NCI-H1092 (cell line): ENCODE measurements at places on chromosomes 12 and 14.

DNA sequence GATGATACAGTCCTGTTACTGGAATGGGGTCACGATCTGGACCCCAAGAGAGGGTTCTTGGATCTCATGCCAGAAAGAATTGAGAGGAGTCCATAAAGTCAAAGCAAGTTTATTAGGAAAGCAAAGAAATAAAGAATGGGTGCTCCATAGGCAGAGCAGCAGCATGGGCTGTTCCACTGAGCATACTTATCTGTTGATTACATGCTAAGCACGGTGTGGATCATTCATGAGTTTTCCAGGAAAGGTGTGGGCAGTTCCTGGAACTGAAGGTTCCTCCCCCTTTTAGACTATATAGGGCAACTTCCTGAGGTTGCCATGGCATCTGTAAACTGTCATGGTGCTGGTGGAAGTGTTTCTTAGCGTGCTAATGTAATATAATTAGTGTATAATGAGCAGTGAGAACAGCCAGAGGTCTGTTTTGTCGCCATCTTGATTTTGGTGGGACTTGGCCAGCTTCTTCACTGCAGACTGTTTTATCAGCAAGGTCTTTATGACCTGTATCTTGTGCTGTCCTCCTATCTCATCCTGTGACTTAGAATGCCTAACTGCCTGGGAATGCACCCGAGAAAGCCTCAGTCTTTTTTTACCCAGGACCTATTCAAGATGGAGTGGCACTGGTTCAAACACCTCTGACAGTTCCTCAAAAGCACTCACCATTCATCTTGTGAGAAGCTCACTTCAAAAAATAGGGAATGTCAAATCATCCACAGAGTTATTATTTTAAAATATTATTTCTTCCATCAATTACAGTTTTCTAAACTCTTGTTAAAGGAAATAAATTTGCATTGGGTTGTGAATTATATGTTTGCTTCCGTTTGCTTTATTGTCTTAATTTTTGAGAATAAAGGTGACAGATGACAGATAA lies 1358.8 kb upstream of the TMEM132C start:
- DNase-seq: no peak

DNA sequence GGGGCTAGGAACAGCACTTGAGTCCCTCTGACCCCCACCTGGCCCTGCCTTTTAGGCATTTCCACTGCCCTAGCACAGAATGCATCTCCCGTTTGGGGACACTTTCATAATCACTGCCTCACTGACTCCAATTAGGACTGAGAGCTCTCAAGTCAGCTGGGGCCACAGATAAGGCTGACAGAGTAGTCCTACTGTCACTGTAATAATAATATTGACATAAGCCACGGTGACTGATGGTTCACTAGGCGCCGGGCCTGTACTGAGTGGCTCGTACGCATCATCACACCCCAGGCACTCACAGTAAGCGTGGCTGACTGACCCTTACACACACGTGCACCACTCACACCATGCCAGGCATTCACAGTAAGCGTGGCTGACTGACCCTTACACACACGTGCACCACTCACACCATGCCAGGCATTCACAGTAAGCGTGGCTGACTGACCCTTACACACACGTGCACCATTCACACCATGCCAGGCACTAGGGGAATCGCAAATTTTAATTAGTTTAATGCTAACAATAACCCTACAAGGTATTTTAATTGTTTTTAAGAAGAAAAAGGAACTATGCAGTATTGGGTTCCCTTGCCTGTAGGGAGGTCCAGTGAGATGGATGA lies 87.7 kb downstream of the CHGA start:
- no peak for DNase-seq

DNA sequence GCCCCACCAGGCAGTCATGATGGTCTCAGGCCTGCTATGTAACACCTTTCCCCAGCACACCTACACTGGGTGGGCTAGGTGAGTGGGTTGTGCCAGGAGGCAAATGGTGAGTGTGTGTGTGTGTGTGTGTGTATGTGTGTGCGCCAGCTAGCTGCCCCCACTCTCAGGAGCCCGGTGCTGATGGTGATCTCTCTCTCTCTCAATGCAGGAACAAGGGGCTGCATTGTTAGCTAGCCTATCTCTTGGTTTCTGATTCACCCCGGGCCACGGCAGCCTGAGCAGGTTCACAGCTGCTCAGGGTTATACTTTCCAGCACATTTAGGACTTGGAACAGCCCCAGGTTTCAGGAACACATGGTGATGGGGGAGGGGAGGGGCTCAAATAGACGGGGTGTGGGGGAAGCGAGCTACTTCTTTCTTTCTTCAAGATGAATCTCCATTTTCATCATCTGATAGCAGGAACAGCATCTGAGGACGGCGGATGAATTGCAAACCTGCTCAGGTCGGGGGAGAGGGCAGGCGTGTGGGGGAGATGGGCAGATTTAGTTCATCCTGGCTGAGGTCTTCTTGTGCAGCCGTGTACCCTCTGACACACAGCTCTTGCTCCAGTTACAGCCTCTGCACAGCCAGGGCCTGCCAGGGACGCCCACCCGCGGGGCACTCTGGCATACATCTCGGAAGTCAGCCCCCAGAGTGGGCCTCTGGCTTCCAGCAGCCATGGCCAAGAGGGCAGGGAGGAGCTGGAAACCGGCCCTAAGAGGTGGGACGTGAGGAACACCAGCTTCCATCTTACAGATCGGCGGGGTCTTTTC lies 137.6 kb downstream of the ZFP36L1 start:
- DNase-seq: peak; percentile 41

DNA sequence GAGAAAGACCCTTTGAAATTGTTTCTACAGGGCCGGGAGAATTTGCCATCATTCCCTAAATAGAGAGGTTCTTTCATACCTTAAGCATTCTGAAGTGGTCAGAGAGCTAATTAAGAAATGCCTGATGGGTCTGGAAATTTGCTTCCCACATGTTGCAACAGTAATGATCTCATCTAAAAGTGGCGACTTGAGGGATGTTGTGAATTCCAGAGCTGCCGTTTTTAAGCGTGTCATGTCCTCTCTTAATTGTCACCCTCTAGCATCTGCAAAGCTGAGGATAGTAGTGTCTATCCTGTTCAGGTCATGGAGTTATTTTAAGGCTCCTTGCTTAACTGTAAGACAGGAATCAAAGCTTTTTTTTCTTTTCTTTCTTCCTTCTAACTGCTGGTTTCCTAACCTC lies 60.4 kb downstream of the FOS start:
- no peak for DNase-seq

DNA sequence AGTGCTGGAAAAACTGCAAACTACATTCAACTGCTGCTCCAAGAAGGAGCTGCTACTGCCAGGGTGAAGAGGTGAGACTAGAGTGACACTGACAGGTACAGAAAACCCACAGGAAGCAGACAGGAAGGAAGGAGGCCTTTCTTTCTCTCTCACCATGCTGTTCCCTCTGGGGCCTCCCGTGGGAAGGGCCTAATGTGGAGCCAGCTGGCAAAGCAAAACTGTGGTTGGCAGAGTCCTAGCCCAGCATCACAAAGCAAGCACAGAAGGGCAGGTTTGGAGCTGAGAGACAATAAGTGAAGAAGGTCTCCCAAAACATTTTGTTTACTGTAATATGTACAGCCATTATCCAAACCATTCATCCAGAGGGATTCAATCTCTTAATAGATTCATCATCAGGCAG lies 122.5 kb upstream of the MAX start:
- DNase-seq: peak; percentile 75

DNA sequence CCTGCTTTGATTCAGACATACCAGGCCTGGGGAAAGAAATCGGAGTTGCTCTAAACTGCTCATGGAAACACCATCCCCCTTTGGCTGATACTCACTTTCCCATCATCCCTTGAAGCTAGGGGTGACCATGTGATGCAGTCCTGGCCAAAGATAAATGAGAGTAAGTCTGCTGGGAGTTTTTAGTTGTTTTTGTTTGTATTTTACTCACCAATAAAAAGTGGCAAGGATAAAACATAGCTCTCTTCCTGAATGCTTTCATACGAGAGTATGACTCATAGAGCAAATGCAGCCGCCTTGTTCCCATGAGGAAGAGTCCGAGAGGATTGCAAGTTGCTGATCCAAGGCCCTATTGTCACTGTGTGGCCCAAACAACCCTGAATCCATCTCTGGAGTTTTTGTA lies 126.4 kb upstream of the TMEM132C start:
- no peak for DNase-seq

GRCh38 chr12:96099421-96099820 lies 64.0 kb upstream of the LTA4H start:
- no peak for DNase-seq
